Calu3 (cell line): ENCODE measurements at places on chromosomes 6 and 20.

- DNase-seq: no peak
Measured at GRCh38 chr6:161590961-161591627, 317.2 kb upstream of the AGPAT4 start.

DNA sequence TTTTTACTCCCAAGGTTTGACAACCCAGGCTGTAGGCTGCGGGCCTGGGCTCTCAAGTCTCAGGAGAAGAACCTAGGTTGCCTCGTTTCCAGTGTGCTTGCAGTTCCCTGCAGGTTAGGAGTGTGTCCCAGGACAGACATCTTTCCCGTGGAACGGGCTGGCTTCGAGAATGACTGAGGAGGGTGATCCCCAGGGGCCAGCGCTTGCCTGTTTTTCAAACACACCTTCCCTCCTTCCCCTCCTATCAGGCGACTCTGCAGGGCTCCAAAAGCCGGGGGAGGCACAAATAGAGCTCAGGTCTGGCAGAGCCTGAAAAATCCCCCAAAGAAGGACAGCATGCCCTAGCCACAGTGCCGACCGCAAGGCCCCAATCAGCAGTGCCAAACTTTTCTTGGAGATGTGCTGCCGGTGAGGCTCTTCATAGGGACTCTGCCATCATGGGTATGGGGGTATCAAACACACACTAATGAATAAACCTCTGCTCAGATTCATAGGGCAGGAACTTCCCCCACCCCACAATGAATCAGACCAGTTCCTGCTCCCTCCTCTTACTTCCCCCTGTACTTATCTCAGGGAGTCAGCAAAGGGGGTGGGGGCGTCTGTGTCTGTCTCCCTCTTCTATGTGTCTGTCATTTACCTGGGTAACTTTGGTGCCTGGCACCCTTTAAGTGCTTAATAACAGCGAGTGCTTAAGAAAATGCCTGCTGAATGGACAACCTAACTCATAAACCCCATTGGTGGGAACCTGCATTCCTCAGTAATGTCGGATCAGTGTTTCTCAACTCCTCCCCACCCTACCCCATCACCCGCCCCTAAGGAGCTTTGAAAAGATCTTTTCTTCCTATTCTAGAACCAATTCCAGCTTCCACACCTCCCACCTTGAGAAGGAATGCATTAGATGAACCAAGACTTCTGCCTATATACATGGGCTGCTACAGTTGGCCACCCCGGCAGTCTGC lies 1.6 kb downstream of the KCNG1 start:
- DNase-seq: no peak

GRCh38 chr6:36963451-36964290 lies 9.1 kb downstream of the PI16 start:
- DNase-seq: no peak

DNA sequence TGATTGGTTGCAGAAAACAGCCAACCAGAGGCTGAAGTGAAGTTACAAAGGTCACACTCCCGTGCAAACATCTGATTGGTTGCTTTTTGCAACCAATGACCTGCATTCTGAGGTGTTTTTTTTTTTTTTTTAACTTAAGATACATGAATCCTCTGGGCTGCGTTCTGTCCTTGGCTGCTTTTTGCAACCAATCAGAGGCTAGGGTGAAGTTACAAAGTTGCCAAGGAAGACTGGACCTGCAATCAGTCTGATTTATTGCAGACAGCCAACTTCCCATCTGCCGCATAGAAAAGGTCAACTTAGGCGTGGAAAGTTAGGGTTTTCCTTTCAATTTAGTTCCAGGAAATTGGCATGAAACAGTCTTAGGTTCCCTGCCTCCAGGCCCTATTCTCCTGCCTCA lies 292.9 kb downstream of the PLCB1 start:
- no peak for DNase-seq

GRCh38 chr20:35726842-35727711 lies 15.0 kb downstream of the RBM39 start:
- no peak for DNase-seq

GRCh38 chr20:44017211-44017610 lies 102.6 kb downstream of the TOX2 start:
- DNase-seq: no peak

- peak; percentile 9 for DNase-seq
Measured at GRCh38 chr6:99521633-99522151, 6.5 kb upstream of the USP45 start.
